ENCODE measurements at places on chromosomes 1 and 21. TPM values are rescaled to one million over a fixed set of nuclear protein-coding genes. Genes with fewer than 3 reads are reported as not detected.
A peak's percentile ranks its signal among the peaks of the same experiment; 100 is the strongest.

DNA sequence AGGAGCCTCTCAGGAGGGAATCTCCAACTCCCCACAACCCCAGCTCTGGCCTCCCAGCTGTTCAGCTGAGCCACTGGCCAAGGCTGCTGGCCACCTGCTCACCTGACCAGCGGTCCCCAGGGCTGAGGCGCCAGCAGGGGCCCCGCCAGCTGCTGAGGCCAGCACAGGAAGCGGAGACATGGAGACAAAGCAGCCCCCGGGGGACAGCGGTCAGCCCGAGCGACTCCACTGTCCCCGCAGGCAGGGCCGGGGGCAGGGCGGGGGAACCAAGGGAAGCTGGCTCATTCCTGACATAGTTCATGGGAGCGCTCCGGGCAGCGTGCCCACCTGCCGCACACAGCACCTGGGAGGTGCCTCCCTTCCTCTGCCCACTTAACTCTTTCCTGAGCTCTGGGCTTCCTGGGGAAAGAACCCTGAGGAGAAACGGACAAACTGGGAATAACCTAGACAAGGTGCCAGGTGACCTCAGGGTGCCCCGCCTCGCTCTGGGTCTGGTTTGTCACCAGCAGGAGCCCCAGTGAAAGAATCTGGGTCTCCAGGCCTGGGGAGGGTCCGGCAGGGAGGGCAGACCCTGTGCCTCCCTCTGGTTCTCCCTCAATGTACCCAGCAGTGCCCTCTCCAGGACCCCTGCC is 10.7 kb downstream of the EPHA2 start:
- no peak for DNase-seq

- DNase-seq = no peak
Observed at GRCh38 chr1:71463144-71463543, 382.3 kb upstream of the ZRANB2 start.

DNA sequence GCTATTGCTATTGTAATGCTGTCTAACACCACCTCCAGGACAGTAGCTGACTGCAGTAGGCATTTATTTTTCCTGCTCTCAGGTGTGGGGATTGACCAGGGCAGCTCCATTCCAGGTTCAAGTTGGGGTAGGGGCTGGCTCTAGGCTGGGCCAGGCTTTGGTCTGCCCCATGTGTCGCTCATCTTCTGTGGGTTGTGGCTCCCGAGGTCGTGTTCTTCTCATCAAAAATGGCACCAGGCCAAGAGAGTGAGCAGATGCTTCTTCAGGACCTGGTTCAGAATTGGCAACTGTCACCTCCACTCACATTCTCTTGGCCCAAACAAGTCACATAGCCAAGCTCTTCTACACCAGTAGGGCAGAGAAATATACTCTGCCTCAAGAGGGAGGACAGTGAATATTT is 133.7 kb downstream of the PTPRU start:
- no peak for DNase-seq

DNA sequence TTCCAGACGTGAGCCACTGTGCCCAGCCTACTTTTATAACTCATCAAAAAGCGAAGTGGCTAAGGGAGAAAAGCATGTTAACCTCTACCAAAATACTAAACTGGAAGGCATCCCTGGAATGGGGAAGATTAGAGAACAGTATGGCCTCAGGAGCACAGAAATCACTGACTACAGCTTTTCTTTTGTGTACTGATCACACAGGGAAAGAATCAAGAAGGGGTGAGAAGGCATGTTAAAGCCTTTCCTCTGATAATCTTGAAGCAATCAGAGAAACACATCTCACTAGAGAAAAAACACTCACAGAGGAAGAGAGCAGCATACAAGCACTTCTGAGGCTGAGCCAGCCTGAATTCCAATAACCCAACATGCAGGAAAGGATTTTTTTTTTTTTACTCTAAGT is 10.7 kb downstream of the PCAT6 start:
- DNase-seq = no peak

- DNase-seq = no peak
Observed at GRCh38 chr1:168234846-168235547, 9.2 kb downstream of the SFT2D2 start.

DNA sequence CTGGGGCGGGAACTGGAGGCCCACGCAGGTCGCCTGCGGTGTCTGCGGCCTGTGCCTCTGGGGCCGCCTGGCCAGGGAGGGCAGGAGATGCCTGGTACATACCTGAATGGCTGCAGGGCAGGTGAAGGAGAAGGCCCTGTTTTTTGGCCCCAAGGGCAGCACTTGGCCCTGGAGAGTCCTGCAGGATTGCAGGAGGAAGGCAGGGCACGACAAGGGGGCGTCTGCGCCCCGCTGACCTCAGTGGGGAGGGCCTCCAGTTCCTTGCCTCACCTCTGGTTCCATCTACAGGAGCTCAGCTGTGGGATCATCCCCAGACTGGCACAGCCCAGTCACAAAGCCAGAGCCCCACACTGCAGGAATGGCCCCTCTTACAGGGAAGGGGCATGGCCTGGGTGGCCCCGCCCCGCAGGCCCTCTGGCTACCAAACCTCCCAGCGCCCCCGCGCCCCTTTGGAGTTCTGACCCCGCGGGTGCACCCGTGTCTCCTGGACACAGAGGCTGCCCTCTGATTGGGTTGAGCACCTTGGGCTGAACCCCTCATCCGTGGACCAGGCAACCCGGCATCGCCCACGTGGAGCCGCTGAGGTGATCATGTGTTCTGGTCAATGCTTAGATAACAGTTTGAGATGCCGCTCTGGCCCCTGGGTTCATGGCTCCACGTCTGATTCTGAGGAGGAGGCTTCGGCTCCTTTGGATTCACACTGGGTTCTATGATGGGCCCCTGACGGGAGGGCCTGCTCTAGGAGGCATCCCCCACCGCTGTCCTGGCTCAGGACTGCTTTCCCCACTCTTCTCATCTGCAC is 1.3 kb upstream of the PEX10 start:
- no peak for DNase-seq

- DNase-seq = no peak
Observed at GRCh38 chr1:99447721-99448120, 183.4 kb downstream of the PLPPR4 start.

- no peak for DNase-seq
Observed at GRCh38 chr1:212293579-212293978, 8.4 kb downstream of the PPP2R5A start.

DNA sequence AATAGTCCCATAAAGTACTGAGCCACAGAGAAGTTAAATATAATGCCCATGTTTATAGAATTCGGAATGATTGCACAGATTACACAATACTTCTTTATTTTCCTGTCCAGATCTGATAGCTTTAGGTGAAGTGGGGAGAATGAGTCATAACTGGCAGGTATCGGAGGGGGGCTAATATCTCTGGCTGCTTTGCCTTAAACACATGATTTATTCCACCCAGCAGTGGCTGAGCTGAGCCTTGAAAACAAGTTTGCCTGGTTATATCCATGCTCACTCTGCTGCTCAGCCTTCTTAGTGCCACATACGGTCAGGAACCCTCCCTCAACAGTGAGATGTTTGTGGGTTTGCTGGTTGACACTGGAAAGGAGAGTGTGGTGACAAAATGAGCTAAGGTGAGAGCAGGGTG is 119.7 kb upstream of the ZNF648 start:
- no peak for DNase-seq

DNA sequence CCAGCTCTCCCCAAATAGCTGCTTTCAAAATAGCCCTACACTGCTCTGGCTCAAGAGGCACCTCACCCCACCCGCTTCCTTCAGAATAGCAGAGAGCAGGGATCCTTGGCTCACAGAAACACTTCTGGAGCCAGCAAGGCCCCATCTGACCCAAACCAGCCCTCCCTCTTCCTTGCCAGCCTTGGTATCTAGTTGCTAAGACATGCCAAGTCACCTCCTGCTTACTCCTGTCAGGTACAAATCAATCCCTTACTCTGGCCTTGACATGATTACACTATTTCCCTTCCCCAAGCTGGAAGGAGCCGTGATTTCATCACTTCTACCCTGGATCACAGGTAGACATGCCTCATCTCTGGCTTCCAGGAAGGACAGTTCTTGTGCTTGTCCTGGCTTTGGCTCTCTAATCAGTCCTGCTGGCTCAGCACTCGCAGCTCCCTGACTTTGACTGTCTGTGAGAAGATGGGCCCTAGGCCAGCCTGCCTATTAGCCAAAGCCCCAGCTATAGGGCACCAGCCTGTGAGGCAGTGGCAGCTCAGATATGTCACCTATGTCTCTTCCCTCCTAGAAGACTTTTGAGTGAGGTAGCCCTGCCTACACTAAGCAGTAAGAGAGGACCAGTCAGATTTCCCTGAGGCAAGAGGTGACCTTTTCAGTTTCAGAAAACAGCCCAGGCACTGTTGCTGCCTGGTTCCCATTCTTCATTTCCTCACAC is 8.9 kb upstream of the MUTYH start:
- no peak for DNase-seq

GRCh38 chr1:7967651-7968050 is 6.1 kb downstream of the PARK7 start:
- DNase-seq = no peak

- DNase-seq = no peak
Observed at GRCh38 chr1:244056577-244056976, 5.5 kb downstream of the ZBTB18 start.

- DNase-seq = peak; percentile 92
Observed at GRCh38 chr1:204151552-204152309, at the start of gene ETNK2. ETNK2 (minus strand) TSS chr1:204152044; CDS start chr1:204151852, 192 bp downstream.

- no peak for DNase-seq
Observed at GRCh38 chr1:119720866-119721440, 9.2 kb downstream of the PHGDH start.

DNA sequence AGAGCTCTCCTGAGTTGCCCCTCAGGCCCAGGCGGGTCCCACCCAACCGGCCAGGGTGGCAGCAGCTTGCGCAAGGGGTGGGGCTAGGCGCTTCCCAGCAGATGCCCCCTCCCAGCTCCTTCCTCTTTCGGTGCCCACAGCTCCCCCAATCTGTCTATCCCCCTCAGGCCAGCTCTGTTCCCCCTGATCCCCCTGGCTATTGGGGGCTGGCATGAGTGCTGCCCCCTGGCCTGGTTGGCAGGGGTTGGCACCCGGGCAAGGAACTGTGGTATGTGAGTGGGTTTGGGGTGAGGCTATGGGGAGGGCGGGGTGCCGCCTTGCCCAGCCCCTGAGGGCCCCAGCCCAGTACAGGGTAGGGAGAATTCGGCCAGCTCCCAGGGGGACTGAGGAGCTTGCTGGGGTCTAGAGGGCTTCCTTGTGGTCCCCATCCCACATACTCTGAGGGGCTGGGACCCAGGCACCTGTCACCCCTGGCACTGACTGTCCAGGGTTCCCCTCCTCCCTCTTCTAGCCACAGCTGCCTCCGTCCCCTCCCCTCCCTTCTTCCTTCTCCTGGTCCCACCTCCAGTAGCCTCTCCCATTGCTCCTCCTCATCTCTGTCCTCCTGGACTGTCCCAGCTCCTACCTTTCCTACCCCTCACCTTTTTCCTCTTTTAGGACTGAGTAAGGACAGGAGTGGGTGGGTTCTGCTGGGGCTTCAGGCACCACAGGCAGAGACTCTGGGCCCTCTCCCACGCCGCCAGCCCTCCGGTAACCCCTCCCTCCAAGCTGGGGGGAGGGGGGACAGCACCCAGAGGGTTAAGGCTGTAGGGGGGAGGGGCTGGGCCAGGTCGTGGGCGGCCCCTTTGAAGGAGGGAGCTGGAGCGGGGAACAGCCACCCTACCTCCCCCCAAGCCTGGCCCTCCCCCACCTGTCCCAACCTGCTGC is 5.7 kb downstream of the ZBTB7B start:
- DNase-seq = no peak

DNA sequence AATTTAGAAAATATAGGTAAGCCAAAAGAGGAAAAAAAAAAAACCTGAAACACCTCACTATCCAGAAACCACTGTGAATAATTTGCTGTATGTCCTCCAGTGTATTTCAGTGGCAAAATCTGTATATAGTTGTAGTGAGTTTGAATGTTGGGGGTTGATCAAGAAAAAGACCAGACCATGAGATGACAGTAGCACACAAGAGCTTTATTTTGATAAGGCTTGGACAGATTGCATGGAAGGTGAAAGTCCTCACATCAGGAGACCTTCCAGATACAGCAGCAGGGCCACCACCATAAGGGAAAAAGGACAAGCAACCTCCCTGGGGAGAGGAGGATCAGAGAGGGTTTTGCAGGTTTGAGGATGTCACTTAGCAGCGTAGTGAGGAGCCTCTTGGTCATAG is 16.2 kb upstream of the C1orf115 start:
- no peak for DNase-seq

GRCh38 chr1:119371815-119372214 is 3.2 kb downstream of the HAO2 start:
- DNase-seq = no peak

The AKIRIN1 gene
- 55.0 TPM for total RNA-seq

The ARTN gene
- under 0.01 TPM for total RNA-seq

The NLRP3 gene
- 0.82 TPM for total RNA-seq

The PRAMEF20 gene
- not detected for total RNA-seq

The CD1E gene
- total RNA-seq = not detected

Measured in frontal cortex (tissue), 4 donors.